ENCODE measurements at places on chromosomes 3 and 15. TPM values are rescaled to one million over a fixed set of nuclear protein-coding genes. Genes with fewer than 3 reads are reported as not detected.

GRCh38 chr3:23942546-23942945 is 2.5 kb upstream of the NR1D2 start:
- DNase-seq: no peak

- no peak for DNase-seq
Observed at GRCh38 chr15:65115542-65115941, 542 bp upstream of the UBAP1L start.

DNA sequence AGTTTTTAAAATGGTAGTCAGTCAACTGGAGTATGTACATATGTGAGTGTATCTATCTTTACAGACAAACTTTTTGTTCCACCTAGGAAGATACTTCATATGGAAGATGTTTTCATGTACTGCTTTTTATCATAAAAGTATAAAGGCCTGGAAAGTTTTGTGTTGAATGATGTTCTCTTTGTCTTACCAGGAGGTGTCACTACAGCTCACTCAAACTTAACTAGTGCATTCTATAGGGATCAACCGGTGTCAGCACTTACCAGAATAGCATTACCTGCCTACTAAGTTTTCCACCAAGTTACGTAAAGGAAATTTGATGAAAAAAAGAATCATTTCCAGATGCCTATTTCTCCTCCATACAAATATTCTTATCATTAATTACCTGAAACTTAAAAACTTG is 522.6 kb upstream of the SEMA6D start:
- no peak for DNase-seq

DNA sequence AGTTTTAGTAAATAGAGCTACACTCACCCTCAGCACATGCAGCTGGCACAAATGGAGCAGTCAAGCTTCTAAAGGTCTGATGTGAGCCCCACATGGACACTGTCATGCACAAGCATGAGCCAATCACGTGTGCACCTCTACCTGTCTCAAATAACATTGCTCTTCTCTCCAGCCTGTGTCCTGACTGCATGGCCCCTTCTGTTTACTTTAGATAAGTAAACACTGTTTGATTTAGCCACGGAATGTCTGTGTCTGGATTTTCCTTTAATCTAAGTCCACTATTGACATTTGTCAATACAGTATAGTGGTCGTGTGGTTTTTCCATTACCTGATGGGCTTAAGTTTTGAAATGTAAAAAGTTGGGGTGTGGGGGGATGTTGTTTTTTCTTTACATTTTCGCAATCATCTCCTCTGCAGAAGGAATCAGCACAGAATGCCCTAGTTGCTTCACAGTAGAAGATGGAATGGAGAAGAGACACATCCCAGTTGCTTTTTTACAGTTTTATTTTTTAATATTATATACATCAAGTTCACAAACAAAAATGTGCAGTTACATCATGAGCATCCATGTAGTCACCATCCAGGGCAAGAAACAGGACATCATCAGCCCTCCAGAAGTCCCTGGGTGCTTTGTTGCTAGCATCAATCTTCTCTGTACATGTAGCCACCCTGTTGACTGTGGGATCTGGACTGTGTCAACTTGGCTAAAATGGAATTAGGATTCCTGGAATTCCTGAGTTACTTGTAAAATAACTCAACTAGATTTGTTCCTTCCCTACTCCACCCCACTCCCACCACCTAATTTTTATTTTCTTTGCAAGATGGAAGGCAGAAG is 146.1 kb downstream of the UACA start:
- DNase-seq: no peak

GRCh38 chr15:71455107-71455506 is 339.8 kb downstream of the THSD4 start:
- DNase-seq: no peak

DNA sequence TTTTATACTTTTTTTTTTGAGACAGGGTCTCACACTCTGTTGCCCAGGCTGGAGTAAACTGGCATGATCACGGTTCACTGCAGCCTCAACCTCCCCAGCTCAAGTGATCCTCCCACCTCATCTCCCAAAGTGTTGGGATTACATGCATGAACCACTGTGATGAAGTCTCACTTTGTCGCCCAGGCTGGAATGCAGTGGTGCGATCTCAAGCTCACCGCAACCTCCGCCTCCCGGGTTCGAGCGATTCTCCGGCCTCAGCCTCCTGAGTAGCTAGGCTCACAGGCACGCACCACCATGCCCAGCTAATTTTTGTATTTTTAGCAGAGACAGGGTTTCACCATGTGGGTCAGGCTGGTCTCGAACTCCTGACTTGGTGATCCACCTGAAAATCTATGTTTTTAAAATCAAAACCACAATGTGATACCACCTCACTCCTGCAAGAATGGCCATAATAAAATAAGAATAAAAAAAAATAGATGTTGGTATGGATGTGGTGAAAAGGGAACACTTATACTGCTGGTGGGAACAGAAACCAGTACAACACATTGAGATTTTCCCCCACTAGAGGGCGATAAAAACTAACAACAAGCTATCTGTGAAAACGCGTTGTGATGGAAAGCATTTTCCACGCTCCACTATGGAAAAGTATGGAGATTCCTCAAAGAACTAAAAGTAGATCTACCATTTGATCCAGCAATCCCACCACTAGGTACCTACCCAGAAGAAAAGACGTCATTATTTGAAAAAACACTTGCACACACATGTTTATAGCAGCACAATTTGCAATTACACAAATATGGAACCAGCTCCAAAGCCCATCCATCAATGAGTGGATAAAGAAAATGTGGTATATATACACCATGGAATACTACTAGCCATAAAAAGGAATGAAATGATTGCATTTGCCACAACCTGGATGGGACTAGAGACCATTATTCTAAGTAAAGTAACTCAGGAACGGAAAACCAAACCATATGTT is 26.8 kb upstream of the OCA2 start:
- DNase-seq: peak; percentile 8

- peak; percentile 51 for DNase-seq
Observed at GRCh38 chr15:95025924-95026728, 794.8 kb downstream of the MCTP2 start.

- DNase-seq: no peak
Observed at GRCh38 chr3:194045919-194046318, 90.0 kb upstream of the HES1 start.

DNA sequence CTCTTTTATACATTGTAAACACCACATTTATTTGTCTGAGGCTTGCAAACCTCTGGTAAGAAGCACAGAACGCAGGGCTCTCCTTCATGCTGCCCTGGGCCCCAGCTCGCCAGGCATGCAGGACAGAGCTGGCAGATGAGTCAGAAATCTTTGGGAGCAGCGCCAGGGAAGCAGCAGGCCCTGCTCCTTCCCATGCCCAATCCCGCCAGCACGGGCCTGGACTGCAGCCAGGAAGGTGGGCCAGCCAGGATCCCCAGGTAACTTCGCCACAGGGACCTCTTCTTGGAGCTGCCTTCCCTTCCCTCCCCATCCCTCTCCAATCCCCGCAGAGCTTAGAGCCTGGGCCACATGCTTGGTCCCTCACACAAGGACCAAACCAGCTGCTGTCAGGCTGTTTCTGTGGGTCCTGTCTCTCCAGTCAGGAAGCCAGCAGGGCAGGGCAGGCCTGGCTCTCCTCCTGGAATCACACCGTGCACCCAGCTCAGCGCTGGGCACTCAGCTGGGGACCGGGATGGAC is 8.8 kb downstream of the STOML1 start:
- peak; percentile 75 for DNase-seq

GRCh38 chr15:61659566-61660190 is 400.6 kb downstream of the VPS13C start:
- DNase-seq: no peak

DNA sequence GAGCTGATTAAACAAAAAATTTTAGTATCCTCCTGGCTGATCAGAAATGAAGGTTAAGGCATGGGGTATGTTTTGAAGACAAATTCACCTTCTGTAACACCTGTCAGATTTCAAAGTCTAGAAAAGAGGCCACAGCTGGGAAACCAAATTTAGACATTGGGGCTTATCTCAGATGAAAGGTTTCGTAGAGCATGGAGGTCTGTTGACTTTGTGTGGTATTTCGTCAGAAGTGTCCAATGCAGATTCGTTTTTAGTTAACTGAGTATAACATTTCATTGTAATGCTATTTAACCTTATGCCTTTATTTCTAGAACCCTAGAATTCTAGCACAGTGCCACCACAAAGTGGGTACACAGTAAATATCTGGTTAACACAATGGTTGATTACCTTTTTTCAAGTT is 61.7 kb downstream of the FNDC3B start:
- no peak for DNase-seq

GRCh38 chr15:73802431-73803041 is 49.4 kb upstream of the INSYN1 start:
- DNase-seq: no peak

- no peak for DNase-seq
Observed at GRCh38 chr3:13587442-13587841, 38.5 kb downstream of the FBLN2 start.

DNA sequence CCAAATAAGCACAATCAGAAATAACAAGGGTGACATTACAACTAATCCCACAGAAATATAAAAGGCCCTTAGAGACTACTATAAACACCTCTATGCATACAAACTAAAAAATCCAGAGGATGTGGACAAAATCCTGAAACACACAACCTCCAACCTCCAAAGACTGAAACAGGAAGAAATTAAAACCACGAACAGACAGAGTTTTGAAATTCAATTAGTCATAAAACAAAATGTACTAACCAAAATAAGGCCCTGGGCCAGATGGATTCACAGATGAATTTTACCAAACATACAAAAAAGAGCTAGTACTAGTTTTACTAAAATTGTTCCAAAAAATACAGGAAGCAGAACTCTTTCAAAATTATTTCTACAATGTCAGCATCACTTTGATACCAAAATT is 1043.6 kb downstream of the DIPK2A start:
- no peak for DNase-seq

GRCh38 chr15:88341653-88342052 is 85.1 kb upstream of the NTRK3 start:
- no peak for DNase-seq

DNA sequence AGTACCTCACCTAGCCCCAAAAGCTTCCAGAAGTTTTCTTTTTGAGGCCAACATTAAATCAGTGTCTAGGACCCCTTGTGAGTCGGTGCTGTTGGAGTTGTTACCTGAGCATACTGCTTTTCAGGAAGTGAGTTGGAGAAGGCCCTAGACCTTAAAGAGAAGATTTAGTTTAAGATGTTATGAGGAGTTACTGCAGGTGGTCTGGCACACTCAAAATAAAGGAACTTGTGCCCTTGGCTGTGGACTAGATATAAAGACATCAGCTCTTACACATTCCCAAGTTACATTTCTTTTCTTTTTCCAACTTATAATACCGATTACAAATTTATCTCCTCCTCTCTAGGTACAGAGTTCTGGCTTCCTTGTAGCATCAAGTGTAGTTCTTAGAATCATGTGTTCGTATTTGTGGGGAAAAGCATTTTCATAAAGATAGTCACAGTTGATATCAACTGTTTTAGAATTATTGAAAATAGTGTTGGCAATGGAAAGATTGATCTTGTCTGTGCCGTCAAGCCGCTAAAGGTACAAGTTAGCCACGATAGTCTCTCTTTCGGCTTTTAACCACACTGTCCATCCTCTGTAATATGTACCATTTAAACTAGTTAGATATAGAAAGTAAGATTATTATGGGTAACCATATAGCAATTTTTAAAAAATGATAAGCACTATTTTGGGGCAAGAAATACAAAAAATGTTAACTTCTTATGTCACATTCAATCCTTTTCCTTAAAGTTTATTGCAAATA is 8.6 kb downstream of the ZIC1 start:
- no peak for DNase-seq

DNA sequence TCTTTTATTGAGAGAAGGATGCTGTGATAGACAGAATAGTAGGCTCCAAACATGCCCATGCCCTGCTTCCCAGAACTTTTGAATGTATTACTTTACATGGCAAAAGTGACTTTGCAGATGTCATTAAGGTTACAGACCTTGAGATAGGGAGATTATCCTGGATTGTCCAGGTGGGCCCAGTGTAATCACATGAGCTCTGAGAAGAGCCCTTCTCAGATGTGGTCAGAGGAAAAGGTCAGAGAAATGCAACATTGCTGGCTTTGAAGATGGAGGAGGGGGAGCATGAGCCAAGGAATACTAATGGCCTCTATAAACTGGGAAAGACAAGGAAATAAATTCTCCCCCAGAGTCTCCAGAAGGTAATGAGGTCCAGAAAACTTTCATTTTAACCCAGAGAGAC is 45.8 kb upstream of the LYZL4 start:
- no peak for DNase-seq

DNA sequence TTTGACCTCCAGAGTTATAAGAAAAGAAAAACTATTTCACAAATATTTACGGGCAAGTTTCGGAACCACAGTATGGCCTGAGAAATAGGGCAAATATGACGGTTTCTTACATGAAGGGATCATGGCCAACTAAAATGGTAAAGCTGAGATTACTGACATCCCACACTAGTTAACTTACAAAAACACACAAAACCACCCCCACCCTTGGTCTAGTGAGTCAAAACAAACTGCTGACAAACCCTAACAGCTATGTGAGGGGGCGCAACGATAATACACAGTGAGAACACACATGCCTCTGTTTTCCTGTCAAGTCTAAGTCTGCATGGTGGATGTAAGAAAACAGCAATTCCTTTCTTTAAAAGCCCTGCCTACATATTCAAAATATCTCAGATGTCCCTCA is 32.3 kb downstream of the CBLB start:
- DNase-seq: no peak

- DNase-seq: no peak
Observed at GRCh38 chr3:49674497-49674983, 389 bp downstream of the APEH start.

GRCh38 chr3:120182613-120183511 is 88.6 kb upstream of the GSK3B start:
- DNase-seq: no peak

DNA sequence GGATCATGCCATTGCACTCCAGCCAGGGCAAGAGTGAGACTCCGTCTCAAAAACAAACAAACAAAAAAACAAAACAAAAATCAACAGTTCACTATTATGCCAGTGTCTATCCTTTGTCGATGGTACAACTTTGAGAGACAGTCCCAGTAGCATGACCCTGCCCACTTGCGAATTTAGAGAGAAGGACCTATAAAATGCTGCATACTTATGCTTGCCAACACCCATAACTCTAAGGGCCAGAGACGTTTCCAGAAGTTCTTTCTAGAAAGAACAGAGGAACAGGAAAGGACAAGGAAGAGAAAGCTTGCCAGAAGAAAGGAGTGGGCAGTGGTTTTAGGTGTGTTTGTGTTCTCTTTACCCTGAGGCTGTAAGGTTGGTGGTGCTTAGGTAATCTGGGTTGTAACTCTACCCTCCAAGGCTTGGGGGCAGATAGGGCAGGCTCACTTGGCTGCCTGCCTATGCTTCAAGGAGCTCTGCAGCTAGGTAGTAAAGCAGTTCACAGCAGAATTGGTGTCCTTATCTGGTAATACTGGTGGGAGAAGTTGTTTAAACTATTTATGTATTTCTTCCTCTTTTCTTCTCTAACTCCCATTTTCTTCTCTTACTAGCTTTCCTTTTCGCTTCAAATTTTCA is 50.6 kb upstream of the SPPL2A start:
- DNase-seq: peak; percentile 35

KNL1 gene
- 19.8 TPM for total RNA-seq

PEX5L gene
- 15.2 TPM for total RNA-seq

KBTBD8 gene
- total RNA-seq: not detected

SNTN gene
- not detected for total RNA-seq

ADAMTS7 gene
- 4.6 TPM for total RNA-seq

APOD gene
- not detected for total RNA-seq

ACAD9 gene
- 34.2 TPM for total RNA-seq

RETNLB gene
- total RNA-seq: not detected

LYSMD2 gene
- 13.1 TPM for total RNA-seq

UTS2B gene
- 8.1 TPM for total RNA-seq

IL1RAP gene
- 9.5 TPM for total RNA-seq

CPNE9 gene
- total RNA-seq: not detected

SPINK8 gene
- not detected for total RNA-seq

GOLGA8M gene
- total RNA-seq: 0.74 TPM

PP2D1 gene
- not detected for total RNA-seq
